ENCODE measurements at places on chromosomes 1 and 21.
A peak's percentile ranks its signal among the peaks of the same experiment; 100 is the strongest.

GRCh38 chr1:9319789-9320519, 27.3 kb downstream of the SPSB1 start:
- no peak for DNase-seq

DNA sequence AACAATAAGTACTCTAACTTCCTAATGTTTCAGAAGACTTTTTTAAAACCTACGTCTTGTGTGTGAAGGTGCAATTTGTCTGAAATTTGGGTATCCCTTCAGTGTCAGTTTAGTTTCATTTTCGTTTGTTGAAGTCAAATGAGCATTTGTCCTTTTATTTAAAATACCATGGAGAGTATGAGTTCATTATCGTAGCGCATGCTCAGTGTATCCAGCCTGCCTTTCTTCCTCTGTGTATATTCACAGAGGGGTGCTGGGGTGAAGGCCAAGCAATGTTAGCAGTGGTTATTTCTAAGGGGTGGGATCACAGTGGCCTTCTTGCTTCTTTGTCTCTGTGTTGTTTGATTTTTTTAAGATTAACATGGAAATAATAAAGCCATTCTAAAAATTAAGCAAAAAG, 43.2 kb downstream of the CNN3 start:
- DNase-seq: no peak

GRCh38 chr1:167502719-167503462, 15.4 kb downstream of the CD247 start:
- no peak for DNase-seq

- no peak for DNase-seq
These were observed 49.2 kb downstream of the COQ8A start for GRCh38 chr1:226989085-226989920.

DNA sequence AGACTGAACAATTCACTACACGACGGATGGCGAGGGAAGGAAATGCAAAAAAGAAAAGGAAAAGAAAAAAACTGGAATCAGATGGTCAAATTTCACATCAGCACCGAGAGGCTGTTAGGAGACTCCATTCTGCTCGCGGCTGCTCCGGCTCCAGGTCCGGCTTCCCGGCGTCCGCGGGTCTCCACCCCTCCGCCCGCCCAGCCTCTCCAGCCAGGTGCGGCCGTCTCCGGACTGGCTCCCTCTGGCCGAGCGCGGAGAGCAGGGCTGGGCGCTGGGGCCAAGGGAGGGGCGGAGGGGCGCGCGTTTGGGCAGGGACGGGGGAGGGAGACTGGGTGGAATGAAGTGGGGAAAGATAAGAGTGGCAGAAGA, 332 bp downstream of the KCNJ6 start:
- DNase-seq: no peak

DNA sequence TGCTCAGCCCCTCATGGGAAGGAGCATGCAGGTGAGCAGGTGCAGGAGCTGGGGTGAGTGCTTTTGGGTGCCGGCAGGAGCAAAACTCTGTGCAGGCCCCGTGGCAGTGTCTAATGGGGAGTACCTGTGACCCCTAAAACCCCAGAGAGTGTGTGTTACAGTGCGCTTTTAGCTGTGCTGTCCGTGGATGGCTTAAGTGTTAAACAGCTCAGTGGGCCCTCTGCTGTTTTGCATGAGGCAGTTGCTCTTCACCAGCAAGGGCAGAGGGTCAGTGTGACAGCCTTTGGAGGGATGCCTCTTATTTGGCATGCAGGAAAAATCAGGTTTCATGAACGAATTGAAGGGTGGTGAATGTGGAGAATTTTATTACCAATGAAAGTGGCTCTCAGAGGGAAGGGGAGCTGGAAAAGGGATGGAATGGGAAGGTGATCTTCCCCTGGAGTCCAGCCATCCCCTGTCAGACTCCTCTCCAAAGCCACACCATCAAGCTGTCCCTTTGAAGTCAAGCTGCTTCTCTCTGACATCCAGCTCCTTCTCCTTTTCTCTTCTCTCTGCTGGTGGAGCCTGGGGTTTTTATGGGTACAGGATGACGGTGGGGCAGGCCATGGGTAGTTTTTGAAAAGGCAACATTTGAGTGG, 17.0 kb upstream of the ALG14 start:
- no peak for DNase-seq

DNA sequence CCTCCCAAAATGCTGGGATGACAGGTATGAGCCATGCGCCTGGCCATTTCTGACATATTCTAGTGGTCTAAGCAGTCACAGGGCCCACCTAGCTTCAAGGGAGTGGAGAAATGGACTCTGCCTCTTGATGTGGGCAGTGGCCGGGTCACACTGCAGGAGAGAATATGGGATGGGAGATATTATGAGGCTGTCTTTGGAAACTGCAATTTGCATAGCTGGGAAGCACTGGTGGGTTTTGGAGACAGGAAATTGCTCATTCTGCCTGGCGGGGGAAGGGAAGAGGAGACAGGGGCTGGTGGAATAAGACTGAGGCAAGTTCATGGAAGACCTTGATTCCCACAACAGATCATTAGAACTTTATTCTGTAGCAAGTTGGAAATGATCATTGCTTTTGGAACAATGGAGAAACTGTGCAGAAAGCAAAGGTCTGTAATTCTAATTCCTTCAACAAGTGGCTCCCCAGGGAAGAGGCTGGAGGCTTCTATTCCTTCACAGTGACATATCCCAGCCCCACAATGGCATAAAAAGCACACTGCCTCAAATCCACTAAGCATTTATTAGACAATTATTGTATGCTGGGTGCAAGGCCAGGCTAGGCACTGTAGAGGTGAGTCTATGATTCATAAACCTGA, 10.5 kb downstream of the NCMAP start:
- DNase-seq: peak; percentile 18

DNA sequence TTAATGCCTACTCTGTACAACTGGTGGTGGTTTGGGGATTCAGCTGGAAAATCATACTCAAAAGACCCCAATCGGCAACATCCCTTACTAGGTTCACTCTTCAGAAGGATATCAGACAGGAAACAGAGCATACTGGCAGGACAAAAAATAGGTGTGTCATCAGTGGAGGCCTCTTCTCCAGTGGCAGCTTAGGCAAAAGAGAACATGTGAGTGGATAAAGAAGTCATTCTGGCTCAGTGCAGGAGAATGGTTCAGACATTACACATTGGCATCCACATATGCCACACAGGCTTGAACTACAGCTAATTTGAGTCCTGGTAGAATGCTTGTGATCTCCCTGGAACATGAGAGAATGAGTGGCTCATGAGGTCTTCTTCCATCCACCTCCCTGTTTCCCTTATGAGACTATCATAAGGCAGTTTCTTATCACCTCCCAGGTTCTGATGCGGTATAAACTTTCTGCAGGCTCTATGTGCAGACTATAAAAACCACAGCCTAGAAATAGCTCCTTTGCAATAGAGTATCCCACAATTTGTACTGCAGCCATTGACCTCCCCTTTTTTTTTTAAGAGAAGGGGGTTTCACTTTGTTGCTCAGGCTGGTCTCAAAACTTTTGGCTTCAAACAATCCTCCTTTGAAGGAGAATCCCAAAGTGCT, 24.7 kb downstream of the VAMP4 start:
- peak; percentile 16 for DNase-seq

DNA sequence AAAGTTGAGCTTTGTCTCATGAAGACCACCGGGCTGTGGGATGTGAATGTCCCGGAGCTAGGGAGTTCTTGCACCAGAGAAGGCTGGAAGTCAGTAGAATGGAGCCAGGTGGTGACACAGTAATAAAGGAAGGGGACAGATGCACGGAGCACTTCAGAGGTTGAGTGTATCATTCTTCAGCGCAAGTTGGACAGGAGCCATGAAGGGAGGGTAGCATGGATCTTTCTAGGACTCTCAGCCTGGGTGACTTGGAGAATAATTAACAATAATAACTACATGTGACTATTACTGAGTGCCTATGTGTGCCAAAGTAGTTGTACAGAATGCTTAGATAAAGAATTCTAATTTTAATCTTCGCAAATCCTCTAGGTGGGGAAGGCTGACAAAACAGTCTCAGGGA, 258.7 kb upstream of the AJAP1 start:
- DNase-seq: no peak

DNA sequence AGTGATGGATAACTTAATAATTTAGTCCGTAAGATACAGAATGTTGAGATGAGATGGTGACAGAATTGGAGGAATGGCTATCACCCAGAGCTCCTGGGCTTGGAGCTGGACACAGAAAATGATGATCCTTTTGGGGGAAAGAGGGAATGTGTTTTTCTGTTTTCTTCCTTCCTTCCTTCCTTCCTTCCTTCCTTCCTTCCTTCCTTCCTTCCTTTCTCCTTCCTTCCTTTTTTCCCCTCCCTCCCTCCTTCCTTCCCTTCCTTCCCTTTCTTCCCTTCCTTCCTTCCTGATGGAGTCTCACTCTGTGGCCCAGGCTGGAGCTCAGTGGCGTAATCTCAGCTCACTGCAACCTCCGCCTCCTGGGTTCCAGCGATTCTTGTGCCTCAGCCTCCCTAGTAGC, 2.8 kb upstream of the GPR137B start:
- no peak for DNase-seq

GRCh38 chr21:38561613-38562581, 63.6 kb upstream of the ERG start:
- no peak for DNase-seq

- no peak for DNase-seq
These were observed 167.2 kb downstream of the ADGRL2 start for GRCh38 chr1:81967951-81968350.

DNA sequence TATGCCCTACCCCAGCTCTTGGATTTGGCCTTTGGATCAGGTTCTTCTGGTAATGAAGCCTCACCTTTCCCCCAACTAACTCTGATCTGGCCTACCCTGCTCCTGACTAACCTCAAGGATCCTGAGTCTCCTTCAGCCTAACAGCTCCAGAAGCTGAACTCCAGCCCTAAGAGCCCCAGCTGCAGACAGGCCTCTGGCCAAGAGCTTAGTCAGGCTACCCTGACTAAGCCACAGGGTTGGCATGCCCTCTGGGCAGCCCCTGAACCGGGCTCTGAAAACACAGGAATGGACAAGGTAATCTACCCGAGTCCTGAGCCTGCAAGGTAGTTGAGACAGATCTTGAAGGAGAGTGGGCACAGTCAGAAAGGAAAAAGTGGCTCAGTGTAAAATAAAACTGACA, 29.4 kb downstream of the COA7 start:
- DNase-seq: peak; percentile 9

- DNase-seq: peak; percentile 8
These were observed 667 bp downstream of the TMEM50B start for GRCh38 chr21:33478935-33479678.

DNA sequence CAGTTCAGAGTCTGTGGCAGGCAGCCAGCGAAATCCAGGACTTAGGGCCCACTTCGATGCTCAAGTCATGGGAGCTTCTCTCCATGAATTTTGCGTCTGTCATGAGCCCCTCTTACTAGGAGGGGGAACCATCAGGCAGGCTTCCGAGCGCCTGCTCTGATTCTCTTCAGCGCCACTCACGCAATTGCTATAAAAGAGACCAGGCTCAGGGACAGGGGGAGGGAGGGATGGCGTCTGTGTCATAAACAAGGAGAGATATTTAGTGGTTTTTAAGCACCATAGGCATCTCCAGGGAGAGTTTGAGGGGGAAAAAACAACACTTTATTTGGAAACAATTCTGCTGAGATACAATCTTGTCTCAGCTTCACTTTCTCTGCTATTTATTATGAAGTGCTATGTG, 60.6 kb downstream of the NAV1 start:
- DNase-seq: no peak

- DNase-seq: no peak
These were observed 41.3 kb upstream of the CFHR3 start for GRCh38 chr1:196733091-196733970.

- DNase-seq: no peak
These were observed 128.8 kb upstream of the RAVER2 start for GRCh38 chr1:64616039-64616438.

DNA sequence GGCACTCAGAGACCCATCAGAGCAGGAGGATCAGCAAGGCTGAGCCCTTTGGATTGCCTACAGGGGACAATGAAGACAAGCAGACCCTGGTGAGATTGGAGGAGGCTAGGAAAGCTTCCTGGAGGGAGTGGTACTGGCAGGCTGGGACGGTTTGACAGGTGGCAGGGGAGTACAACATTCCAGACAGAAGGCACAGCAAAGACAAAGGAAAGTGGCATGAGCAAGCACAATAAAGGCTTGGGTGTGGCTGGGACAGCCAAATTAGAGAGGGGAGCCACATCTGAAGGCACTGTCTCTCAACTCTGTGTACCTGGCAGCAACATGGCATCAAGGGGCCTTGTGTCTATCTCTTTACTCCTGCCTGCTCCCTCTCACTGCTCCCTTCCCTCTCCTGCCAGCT, 38.2 kb downstream of the DMAP1 start:
- no peak for DNase-seq

- no peak for DNase-seq
These were observed 9.3 kb downstream of the GJB4 start for GRCh38 chr1:34768856-34769255.

- no peak for DNase-seq
These were observed 24.3 kb downstream of the ZMYND12 start for GRCh38 chr1:42431514-42431913.

- DNase-seq: peak; percentile 69
These were observed at the start of gene MAST2 for GRCh38 chr1:45803299-45803780. Gene MAST2 (plus strand): TSS chr1:45803612. CDS start chr1:45803896, 284 bp downstream.

- no peak for DNase-seq
These were observed 54.7 kb upstream of the MPC2 start for GRCh38 chr1:167991546-167991945.

- no peak for DNase-seq
These were observed 2.2 kb upstream of the FALEC start for GRCh38 chr1:150513351-150513791.

GRCh38 chr1:192592981-192593708, 17.6 kb downstream of the RGS1 start:
- peak; percentile 28 for DNase-seq

DNA sequence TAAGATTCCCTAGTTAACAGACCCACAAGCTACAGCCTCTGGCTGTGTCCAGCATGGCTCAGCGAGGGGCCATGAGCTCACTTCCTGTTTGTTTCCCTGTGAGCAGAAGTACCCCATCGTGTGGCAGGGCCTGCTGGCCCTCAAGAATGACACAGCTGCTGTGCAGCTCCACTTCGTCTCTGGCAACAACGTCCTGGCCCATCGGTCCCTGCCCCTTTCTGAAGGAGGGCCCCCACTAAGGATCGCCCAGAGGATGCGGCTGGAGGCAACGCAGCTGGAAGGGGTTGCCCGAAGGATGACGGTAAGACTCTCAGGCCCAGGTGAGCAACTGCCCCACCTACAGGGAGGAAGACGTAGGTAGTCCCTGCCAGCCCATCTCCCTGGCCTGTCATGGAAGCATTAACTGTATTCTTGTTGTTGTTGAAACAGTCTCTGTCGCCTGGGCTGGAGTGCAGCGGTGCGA, 38.2 kb downstream of the ZBTB17 start:
- no peak for DNase-seq

Data from astrocyte (in vitro differentiated cells and primary cell).